Lower leg skin (tissue), 4 donors: ENCODE measurements at places on chromosomes 7 and 10.

DNA sequence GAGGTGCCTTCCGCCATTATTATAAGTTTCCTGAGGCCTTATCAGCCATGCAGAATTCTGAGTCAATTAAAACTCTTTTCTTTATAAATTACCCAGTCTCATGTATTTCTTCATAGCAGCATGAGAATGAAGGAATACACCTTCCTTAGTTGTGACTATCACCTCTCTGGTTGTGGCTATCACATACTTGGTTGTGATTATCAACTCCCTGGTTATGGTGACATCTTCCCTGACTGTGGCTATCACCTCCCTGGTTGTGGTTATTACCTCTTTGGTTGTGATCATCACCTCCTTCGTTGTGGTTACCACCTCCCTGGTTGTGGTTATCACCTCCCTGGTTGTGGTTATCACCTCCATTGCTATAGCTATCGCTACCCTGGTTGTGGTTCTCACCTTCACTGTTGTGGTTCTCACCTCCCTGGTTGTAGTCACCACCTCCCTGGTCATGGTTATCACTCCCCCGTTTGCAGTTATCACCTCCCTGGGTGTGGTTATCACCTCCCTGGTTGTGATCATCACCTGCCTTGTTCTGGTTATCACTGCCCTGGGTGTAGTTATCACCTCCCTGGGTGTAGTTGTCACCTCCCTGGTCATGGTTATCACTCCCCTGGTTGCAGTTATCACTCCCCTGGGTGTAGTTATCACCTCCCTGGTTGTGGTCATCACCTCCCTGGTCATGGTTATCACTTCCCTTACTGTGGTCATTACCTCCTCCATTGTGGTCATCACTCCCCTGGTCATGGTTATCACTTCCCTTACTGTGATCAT is 105.9 kb downstream of the GPR26 start:
- DNase-seq = no peak

- no peak for DNase-seq
These were observed 65.4 kb downstream of the SLC25A40 start for GRCh38 chr7:87810726-87811125.

- DNase-seq = no peak
These were observed 13.8 kb upstream of the POT1 start for GRCh38 chr7:124943472-124943871.

- DNase-seq = no peak
These were observed 41.5 kb upstream of the EPC1 start for GRCh38 chr10:32388258-32389027.

GRCh38 chr10:105358911-105359310 is 717.8 kb downstream of the SORCS3 start:
- no peak for DNase-seq

DNA sequence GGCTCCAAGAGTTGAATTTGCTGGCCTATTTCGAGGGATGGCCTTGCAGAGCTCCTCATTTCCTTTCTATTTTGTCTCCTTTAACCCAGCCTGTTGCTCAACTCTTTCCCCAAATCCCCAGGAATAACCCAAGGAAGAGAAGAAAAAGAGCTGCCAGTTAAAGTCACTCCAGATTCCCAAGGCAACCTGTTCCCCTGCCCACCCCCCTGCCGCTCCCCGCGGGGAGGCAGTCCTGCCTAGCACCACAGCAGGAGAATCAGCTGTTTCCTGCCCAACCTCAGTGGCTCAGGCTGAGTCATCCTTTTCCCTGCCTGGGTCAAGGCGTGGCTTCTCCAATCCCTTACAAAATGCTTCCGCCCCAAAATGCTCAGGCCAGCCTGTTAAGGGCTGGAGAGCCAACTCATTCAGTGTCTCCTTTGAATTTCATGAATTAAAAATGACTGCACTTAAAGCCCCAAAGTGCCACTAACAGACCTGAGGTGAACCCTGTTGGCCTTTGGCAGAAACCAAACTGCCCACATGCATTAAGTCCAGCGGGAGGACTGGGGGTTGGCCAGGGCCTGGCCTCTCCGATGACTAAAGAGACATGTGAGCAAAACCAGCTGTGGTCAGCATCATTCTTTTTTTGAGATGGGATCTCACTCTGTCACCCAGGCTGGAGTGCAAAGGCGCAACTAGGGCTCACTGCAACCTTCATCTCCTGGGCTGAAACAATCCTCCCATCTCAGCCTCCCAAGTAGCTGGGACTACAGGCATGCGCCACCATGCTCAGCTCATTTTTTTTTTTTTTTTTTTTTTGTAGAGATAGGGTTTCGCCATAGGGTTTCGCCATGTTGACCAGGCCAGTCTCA is 83.2 kb upstream of the KIF5B start:
- peak; percentile 89 for DNase-seq

- no peak for DNase-seq
These were observed 27.0 kb downstream of the ANXA8 start for GRCh38 chr10:47456794-47457527.

GRCh38 chr10:114077347-114077746 is 33.7 kb downstream of the ADRB1 start:
- no peak for DNase-seq

GRCh38 chr7:91988213-91988612 is 47.6 kb downstream of the AKAP9 start:
- no peak for DNase-seq

DNA sequence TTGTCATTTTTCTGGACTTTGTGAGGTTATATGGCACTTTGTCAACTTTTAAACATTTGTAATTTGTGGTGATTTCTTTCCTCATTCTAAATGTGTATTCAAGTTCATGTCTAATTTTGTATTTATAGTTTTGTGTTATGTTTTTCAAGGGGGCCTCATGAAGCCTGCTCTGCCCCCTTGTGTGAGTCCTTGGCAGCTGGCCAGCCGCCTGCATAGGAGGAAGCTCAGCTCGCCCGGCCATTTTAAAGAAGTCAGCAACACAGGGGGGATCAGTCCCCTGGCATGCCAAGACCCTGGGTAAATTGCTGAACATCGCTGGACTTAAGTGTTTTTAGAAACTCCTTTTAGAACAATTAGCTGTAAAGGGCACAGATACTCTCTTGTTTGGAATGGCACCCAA is 123.0 kb downstream of the ANLN start:
- no peak for DNase-seq

- DNase-seq = no peak
These were observed 253.7 kb downstream of the ELMO1 start for GRCh38 chr7:37194943-37195342.

- DNase-seq = peak; percentile 85
These were observed 444.7 kb downstream of the DGKB start for GRCh38 chr7:14457568-14458453.

- no peak for DNase-seq
These were observed 8.9 kb downstream of the ANXA11 start for GRCh38 chr10:80196270-80196949.

DNA sequence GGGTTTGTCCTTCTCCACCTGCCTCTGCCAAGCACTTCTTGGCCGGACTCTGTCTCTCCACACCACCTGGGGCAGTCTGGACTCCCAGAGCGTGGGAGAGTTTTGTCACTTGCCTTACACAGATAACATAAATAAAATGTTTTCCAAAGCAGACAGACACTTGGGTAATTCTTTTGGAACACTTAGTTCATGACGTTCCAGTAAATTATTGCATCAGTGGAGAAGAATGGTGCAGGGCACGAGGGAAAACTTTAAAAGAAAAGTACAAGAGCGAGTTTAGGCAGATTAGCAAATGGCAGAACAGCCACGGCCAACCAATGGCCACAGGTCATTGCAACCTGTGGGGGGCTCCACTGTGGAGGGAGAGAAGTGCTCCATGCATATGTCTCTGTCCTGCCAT is 170.6 kb upstream of the GRB10 start:
- no peak for DNase-seq

DNA sequence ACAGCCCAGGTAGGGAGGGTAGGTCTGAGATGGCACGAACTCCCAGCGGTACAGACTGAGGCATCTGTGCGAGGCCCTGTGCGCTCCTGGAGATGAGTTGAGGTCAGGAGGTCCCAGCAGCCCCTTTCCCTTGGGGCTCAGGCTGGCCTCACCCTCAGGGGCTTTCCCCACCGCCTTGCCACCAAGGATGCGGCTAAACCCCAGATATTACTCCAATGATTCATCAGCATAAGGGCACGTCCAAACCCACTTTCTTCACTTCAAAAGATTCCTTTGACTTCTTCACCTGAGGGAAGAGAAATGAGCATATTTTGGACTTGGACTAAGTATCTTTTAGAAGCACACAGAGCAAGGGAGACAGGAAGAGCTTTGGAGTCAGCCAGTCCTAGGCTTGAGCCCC is 20.3 kb downstream of the UROS start:
- no peak for DNase-seq

- DNase-seq = no peak
These were observed 204.1 kb upstream of the BMPER start for GRCh38 chr7:33701189-33701740.

DNA sequence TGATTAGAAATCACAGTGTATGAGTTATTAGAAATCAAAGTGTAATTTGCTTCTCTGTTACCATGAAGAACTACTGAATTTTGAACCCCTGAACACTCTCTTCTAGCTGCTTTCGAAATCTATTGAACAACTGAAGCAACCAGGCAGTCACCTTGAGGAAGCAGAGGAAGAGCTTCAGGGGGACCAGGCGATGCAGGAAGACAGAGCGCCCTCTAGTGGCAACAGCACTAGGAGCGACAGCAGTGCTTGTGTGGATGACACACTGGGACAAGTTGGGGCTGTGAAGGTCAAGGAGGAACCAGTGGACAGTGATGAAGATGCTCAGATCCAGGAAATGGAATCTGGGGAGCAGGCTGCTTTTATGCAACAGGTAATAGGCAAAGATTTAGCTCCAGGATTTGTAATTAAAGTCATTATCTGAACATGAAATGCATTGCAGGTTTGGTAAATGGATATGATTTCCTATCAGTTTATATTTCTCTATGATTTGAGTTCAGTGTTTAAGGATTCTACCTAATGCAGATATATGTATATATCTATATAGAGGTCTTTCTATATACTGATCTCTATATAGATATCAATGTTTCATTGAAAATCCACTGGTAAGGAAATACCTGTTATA is 170.7 kb downstream of the HDAC9 start:
- DNase-seq = peak; percentile 96

- DNase-seq = no peak
These were observed 263.2 kb upstream of the C7orf33 start for GRCh38 chr7:148327379-148327778.

DNA sequence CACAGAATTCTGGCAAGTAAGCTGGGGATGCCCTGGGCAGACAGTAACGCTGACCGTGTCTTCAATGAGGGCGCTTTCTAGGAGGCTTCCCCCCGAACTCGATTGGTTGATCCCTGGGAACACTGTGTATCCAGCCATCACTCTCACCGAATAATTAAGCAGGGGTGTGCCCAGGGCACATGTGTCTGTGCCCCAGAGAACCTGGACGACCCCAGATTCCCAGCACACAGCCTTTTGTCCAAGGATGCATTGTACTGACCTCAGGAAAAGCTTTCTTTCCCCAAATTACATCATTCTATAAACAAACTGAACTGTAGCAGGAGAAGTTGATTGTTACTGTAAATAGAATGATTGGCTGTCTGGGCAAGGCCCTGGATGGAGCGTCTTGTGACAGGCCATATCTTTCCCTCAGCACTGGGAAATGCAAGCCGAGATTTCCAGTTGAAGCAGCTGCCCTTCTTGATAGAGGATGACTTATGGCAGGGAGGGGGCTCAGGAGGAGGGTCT is 6.6 kb upstream of the DEPP1 start:
- no peak for DNase-seq

DNA sequence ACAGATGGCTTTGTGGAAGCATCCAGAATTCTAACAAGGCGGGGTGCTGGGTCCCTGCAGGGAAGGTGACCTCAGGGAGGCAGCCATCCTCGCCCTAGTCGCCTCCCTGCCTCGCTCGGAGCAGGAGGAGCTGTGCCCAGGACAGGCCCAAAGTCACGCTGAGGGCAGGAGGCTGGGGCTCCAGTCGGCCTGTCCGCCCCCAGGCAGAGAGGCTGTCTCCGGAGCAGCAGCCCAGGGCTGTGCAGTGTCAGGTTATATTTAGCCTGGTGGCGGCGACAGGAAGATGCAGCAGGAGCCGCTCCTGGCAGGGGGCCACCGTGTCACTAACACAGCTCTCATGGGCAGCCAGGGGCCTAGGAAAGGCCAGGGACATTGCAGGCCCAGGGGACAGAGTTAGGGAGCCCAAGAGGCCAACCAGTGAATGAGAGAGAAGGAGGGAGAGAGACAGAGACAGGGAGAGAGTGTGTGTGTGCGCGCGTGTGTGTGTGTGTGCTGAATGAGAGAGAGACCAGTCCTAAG is 13.5 kb downstream of the KCNH2 start:
- DNase-seq = no peak

GRCh38 chr7:47681249-47681810 is 99.4 kb upstream of the TNS3 start:
- no peak for DNase-seq

GRCh38 chr7:137985897-137986251 is 16.0 kb downstream of the CREB3L2 start:
- no peak for DNase-seq

GRCh38 chr7:40673285-40673684 is 538.5 kb downstream of the SUGCT start:
- DNase-seq = no peak

DNA sequence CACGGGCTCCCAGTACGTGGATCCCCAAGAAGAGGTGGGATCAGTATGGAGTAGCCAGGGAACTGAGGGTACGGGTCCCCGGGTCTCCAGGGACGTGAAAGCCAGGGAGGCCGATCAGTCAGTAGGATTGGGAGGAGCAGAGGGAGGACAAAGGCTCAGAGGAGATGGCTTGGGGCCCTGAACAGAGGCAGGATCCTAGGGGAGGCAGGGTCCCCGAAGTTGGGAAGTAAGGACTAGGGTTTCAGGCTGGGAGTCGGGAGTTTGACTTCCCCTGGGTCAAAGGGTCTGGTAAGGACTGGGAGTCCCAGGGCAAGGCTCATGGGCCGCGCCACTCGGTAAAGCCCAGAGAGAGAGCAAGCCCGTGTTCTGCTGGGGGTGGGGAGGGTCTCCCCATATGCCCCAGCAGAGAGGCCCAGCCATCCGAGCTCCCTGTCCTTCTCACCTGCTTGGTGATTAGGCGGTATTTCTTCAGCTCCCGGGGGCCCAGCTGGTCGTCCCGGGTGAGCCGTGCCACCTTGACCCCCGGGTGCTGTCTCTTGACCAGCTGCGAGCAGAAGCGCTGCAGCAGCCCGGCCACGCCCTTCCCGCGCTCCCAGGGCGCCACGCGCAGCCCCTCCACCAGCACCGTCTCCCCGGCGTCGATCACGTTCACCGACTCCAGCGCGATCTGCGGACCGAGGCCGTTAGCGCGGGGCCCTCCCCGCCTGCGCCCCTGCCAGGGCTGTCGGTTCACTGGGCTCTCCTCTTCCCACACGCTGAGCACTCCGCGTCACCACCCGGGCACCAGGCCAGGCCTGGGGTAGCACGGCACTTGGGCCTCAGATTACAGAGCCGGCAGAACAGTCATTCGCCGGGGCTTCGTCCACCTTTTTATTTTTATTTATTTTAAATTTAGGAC is 7.0 kb downstream of the NAT16 start:
- no peak for DNase-seq

DNA sequence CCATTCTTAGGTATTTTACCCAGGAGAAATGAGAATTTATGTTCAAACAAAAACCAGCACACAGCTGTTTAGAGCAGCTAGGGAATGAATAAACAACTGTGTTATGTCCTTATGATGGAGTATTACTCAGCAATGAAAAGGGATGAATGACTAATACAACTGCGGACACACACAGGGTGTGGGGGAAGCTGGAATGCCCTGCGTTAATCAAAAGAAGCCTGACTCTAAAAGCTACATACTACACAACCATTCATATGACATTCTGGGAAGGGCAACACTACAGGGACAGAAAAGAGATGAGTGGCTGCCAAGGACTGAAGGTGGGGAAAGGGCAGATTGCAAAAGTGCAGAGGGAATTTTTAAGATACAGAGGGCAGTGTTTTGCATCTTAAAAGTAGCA is 64.0 kb downstream of the DLG5 start:
- DNase-seq = no peak
